Panc1 (cell line): ENCODE measurements at places on chromosomes 11 and 22. TPM values are rescaled to one million over a fixed set of nuclear protein-coding genes. Genes with fewer than 3 reads are reported as not detected.

DNA sequence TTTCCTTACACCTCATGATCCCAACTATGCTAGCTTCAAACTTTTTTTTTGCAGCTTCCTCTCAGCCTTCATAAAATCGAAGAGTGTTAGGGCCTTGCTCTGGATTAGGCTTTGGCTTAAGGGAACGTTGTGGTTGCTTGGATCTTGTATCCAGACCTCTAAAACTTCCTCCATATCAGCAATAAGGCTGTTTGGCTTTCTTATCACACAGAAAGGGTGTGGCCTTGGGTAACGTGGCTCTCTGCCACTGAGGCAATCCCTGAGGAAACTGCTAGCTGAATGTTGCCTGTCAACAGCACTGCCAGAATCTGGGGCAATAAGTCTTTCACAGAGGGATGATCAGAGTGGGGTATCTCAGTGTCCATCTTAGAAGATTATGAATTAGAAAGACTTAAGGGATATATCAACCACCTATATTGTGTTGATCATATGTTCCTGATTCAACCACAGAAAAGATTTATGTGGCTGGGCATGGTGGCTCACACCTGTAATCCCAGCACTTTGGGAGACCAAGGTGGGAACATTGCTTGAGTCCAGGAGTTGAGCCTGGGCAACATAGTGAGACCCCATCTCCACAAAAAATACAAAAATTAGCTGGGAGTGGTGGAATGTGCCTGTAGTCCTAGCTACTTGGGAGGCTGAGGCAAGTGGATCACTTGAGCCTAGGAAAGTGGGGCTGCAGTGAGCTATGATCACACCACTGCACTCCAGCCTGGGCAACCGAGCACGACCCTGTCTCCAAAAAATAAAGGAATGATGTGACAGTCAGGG is 12.5 kb upstream of the CUL5 start:
- no peaks in the 10 kb centered on the region for H3K4me1 ChIP-seq
- no peaks in the 10 kb centered on the region for H3K27me3 ChIP-seq
- H3K36me3 ChIP-seq: no peaks in the 10 kb centered on the region
- DNase-seq: no peak
- H3K4me3 ChIP-seq: no peak overlapping the region

DNA sequence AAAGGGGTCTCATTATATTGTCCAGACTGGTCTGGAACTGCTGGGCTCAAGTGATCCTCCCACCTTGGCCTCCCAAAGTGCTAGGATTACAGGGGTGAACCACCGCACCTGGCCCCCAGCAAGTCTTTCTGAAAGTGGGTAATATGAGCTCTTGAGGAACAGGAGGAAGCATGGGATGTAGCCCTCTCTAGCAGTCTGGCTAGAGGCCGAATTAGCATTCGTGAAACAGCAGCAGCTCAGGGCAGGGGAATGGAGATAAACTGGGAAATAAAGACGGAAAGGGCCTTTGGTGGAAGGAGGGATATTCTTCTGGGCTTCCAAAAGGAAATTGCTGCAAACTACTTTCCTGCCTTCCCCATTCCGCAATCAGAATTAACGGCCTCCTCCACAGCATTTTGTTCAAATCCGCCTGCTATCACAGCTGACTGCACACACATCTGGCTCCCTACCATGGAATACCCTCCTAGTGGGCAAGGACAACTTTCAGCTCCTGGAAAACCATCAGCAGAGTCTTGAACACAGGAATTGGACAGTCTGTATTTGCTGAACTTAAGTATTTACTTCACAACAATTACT is 44.3 kb downstream of the MICAL3 start:
- no peak overlapping the region for H3K4me3 ChIP-seq
- no peak for DNase-seq
- H3K27ac ChIP-seq: no peak overlapping the region
- H3K27me3 ChIP-seq: no peaks in the 10 kb centered on the region

DNA sequence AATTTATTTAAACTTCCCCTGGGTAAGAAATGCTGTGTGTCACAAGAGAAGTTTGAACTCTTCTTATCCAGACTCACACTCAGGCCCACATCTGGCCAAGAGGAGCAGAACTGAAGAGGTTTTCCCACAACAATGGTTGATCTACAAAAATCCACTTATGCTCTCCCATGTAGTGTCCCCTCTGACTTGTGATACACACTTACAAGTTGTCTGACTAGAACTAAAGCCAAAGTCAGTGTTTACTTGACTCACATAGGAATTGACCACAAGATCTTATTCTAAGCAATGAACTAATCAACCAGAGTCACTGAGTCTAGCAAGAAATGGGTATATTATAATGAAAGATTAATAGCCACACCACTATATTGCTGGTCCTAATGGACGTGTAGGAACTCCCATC is 133.0 kb downstream of the ATG16L2 start:
- DNase-seq: no peak
- no peaks in the 10 kb centered on the region for H3K27me3 ChIP-seq

DNA sequence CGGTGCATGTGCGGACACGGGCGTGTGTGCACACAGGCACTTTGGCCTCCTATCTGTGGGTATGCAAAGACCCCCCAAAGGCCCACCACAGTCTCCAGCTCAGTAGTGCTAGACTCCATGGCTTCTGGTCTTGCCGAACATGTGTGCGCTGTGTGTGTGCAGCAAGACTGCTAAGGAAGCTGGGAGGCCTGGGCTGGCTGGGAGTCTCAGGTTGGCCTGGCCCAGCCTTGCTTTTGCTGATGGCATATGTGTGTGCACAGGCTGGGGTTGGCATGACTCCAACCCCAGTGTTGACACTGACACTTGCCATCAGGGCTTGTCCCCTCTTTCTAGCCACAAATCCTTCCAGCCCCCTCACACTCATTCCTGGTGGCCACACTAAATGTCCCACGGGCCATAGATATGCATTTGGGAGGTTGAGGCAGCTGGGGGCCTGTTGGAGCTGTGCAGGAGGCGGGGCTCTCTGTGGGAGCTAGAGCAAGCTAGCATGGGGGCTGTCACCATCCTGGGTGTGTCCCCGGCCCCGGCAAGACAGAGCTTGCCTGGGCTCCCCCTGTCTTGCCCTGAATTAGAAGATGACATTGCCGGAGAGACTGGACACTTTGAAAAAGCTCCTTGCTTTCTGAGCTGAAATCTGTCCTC is 60.9 kb upstream of the NECTIN1 start:
- no peak overlapping the region for H3K4me3 ChIP-seq
- H3K27ac ChIP-seq: no peak overlapping the region
- H3K36me3 ChIP-seq: no peaks in the 10 kb centered on the region

GRCh38 chr11:35415487-35415886 is 3.9 kb downstream of the SLC1A2 start:
- no peaks in the 10 kb centered on the region for H3K36me3 ChIP-seq
- H3K4me3 ChIP-seq: no peak overlapping the region
- DNase-seq: no peak
- H3K4me1 ChIP-seq: peaks cover 8% of the 10 kb centered on the region; the same call in 1 of the 2 replicates
- H3K27ac ChIP-seq: no peak overlapping the region

- no peaks in the 10 kb centered on the region for H3K4me1 ChIP-seq
- no peaks in the 10 kb centered on the region for H3K36me3 ChIP-seq
- H3K4me3 ChIP-seq: no peak overlapping the region
- no peak overlapping the region for H3K27ac ChIP-seq
- no peak for DNase-seq
- no peaks in the 10 kb centered on the region for H3K27me3 ChIP-seq
Measured at GRCh38 chr22:49395617-49396016, 432.1 kb downstream of the BRD1 start.

GRCh38 chr11:22792497-22792896 is 37.1 kb downstream of the SVIP start:
- DNase-seq: peak; percentile 48
- no peaks in the 10 kb centered on the region for H3K36me3 ChIP-seq
- no peaks in the 10 kb centered on the region for H3K27me3 ChIP-seq
- no peak overlapping the region for H3K4me3 ChIP-seq
- no peaks in the 10 kb centered on the region for H3K4me1 ChIP-seq

- no peaks in the 10 kb centered on the region for H3K36me3 ChIP-seq
- no peak for DNase-seq
- H3K4me1 ChIP-seq: no peaks in the 10 kb centered on the region
- no peak overlapping the region for H3K27ac ChIP-seq
- no peaks in the 10 kb centered on the region for H3K27me3 ChIP-seq
Measured at GRCh38 chr11:5192738-5193137, 7.7 kb downstream of the OR51V1 start.

GRCh38 chr22:43528601-43529360 is 117.0 kb downstream of the MPPED1 start:
- H3K27me3 ChIP-seq: no peaks in the 10 kb centered on the region
- no peaks in the 10 kb centered on the region for H3K36me3 ChIP-seq
- H3K4me1 ChIP-seq: no peaks in the 10 kb centered on the region
- H3K4me3 ChIP-seq: no peak overlapping the region

TUBA8 gene
- 1.3 TPM for total RNA-seq

DNA sequence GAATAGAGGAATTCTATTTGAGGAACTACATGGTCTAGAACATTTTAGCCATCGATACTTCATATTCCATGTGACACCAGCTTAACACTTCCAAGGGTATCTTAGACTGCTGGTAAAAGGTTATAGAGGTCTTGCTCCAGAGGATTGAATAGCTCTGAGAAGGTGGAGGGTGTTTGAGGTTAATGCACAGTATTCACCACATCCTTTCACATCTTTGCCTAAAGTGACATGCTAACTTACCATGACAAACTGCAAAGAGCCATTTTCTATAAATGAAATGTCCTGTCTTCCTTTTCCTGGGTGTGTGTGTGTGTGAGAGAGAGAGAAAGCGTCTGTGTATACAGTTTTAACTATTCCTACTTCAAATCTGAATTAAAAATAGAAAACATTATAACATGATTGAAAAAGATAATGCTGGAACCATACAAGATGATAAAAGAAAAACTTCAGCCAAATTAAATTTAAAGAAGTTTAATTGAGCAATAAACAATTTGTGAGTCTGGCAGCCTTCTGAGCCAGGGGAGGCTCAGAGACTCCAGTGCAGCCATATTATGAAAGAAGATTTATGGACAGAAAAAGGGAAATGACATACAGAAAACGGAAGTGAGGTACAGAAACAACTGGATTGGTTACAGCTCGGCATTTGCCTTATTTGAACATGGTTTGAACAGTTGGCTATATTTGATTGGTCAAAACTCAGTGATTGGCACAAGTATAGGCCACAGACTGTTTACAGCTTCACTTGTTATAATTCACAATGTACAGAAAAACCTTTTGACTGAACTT is 320.9 kb upstream of the CCDC179 start:
- H3K4me1 ChIP-seq: no peaks in the 10 kb centered on the region
- no peak overlapping the region for H3K4me3 ChIP-seq
- H3K27ac ChIP-seq: no peak overlapping the region
- no peaks in the 10 kb centered on the region for H3K27me3 ChIP-seq
- no peak for DNase-seq
- no peaks in the 10 kb centered on the region for H3K36me3 ChIP-seq

DNA sequence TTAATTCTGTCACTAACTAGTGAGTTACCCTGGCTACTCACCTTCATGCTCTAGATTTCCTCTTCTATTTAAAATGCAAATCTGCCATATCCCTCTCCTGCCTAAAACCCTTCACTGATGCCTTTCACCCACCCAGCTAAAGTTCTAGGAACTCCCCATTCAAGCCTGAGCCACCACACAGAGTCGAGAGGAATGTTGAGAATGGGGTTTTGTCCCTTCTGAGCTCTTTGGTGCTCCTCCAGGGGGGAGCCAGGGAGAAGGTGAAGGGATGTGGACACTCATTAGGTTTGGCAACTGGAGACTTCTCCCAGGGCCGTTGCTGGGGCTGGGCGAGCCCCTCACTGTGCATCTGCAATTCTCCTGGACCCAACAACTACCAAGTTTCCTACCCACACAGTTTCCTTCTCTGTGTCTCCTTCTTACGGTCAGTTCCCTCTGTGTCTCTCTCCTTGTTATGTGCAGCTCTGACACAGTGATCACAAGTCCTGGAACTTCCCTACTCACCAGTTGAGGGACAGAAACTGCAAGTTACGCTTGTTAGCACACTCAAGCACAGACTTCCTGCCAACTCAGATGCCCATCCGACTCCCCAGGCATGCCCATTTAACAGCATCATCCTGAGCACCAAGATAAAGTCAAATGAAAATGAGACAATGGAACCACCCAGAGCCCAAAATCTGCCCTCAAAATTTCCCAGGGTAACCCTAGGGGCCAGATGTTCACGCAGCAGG is 6.5 kb upstream of the IL10RA start:
- peaks cover 25% of the 10 kb centered on the region for H3K27me3 ChIP-seq
- H3K4me1 ChIP-seq: no peaks in the 10 kb centered on the region
- no peak overlapping the region for H3K4me3 ChIP-seq
- H3K36me3 ChIP-seq: no peaks in the 10 kb centered on the region
